Ovary (tissue), 10 donors: ENCODE measurements at places on chromosomes 3 and 15.

DNA sequence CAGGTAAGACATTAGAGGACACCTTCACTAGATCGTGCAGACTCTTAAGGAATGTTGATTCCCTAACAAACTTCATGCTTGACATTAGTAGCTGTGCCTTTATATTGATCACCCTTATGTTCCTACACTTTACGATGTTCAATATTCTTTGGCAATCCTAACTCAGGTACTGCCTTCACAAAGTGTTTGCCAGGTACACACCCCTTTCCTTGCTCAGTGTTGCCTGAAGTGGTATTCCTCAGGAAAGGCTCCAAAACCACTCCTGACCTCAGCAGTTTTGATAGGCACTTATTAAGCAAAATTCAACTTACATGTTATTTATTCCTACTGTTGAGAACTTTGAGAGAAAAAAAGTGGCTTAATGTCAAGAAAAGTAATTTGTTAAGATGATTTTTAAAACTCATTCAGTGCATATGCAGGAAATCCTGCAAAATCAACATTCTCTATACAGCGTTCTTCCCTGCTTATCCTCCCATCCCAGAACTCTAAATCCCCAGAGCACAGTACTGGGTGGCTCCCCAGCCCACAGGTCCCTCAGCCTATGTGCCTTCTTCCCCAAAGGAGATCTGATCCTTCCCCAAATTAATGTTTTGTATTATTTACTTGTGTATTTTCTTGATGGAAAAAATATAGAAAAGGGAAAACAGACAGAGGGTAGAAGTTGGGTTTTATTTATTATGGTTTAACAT is 260.7 kb downstream of the MECOM start:
- no peaks in the 10 kb centered on the region for H3K27me3 ChIP-seq
- H3K27ac ChIP-seq = no peak overlapping the region
- DNase-seq = no peak
- no peak overlapping the region for H3K4me3 ChIP-seq

DNA sequence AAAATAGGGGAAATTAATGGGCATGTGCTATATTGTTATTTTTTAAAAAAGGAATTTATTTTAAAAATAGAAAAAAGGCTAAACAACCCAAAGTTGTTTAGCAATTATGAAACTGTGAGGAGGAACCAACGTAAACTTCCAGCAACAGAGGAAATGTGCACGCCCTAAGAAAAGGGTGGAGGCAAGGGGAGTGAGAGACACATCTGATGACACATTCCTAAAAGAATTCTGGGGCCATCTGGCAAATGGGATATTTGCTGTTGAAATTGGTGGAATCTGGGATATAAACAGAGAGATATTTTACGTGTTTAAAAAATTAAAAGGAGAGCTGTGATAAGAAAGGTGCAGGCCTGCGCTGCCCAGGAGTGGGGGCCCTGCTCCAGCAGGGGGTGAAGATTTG is 50.8 kb upstream of the MUC13 start:
- no peak for DNase-seq
- no peak overlapping the region for H3K27ac ChIP-seq
- no peaks in the 10 kb centered on the region for H3K4me1 ChIP-seq
- no peak overlapping the region for H3K4me3 ChIP-seq

GRCh38 chr3:40713795-40714194 is 189.0 kb downstream of the ZNF621 start:
- no peak overlapping the region for H3K27ac ChIP-seq
- no peaks in the 10 kb centered on the region for H3K27me3 ChIP-seq
- H3K4me3 ChIP-seq = no peak overlapping the region
- DNase-seq = no peak

- no peak overlapping the region for H3K27ac ChIP-seq
- H3K27me3 ChIP-seq = no peaks in the 10 kb centered on the region
- H3K36me3 ChIP-seq = no peaks in the 10 kb centered on the region
- no peak overlapping the region for H3K4me3 ChIP-seq
Measured at GRCh38 chr3:184907681-184908649, 96.0 kb downstream of the VPS8 start.

- DNase-seq = no peak
- no peak overlapping the region for H3K27ac ChIP-seq
- H3K27me3 ChIP-seq = no peaks in the 10 kb centered on the region
- H3K4me3 ChIP-seq = no peak overlapping the region
Measured at GRCh38 chr15:88115486-88116152, 140.9 kb downstream of the NTRK3 start.
